ENCODE measurements at places on chromosomes 6 and 20.

GRCh38 chr20:50270569-50270968 lies 79.9 kb downstream of the CEBPB start:
- no peak for DNase-seq

DNA sequence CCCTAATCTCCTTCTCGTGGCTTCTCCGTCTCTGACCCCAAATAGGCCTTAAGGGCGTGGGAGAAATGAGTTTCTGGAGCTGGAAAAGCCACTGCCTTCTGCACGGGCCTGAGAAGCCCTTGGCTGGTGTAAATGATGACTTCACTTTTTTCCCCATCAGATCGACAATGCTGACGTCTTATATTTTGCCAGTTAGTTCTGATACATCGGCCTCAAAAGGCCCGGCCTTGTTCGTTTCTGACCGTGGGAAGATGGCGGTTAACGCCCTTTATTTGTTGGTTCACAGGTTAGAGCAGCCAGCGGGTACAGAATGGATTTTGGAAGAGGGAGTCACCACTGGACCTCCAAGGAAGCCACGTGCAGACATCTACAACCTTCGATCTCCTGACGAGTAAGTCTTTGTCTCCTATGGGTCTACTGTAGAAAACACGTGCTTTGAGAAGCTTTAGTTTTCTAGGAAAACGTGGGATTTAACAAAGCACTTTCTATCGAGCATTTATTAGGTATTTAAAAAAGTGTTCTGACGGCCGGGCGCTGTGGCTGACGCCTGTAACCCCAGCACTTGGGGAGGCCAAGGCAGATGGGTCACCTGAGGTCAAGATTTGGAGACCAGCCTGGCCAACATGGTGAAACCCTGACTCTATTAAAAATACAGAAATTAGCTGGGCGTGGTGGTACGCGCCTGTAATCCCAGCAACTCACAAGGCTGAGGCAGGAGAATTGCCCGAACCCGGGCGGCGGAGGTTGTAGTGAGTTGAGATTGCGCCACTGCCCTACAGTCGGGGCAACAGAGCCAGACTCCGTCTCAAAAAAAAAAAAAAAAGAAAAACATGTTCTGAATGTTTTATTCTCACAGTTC lies 1.2 kb upstream of the ZNFX1 start:
- no peak for DNase-seq

DNA sequence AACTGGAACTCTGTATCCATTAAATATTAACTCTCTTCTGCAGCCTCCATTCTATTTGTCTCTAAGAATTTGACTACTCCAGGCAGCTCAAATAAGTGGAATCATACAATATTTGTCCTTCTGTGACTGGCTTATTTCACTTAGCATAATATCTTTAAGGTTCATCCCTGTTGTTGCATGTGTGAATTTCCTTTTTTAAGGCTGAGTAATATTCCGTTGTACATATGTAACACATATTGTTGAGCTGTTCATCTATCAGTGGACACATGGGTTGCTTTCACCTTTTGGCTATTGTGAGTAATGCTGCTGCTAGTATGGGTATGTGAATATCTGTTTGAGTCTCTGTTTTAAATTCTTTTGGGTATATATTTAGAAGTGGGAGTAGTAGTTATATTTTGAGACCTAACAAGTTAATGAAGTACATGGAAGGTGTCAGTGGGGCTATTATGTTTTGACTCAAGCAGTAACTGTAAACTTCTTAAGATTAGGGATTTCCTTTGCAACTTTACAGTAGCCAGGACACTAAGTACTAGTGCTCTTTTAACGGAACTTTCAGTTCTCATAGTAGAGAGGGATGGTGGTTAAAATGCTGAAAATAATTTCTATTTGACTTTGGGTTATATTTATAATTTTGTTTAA lies 29.7 kb upstream of the TMEM217 start:
- DNase-seq: no peak

DNA sequence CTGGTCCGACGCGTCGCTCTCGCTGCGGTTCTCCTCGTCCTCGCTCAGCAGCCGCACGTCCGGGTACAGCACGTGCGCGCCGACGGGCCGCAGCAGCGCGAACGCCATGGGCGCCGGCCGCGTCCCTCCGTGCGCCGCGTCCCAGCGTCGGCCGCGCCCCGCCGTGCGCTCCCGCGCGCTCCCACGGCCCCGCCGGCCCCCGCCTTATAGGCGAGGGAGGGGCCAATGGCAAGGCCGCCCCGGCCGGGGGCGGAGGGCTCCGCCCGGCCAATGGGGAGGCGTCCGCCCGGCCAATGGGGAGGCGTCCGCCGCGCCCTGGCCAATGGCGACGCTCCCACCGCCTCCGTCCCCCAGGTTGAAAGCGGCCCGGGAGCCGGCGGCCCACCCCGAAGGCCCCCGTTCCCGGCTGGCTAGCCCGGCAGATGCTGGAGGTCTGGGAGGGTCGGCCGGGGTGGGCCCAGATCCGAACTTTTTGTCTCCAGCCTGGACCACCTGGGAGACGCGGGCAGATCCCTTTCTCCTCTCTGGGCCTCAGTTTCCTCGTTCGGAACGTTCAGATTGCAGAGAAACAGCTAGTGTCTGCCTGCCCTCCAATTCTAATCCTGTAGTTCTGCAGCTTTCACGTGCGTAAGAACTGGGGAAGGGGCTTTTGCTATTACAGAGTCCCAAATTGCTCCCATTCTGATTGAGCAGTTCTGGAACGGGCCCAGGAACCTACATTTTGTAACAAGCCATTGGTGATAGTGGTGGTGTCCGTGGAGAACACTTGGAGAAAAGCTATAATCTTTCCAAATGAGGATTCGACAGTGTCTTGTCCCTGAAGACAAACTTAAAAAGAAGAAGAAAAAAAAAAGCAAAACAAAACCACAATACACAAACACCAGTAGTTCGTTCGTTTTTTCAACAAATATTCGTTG lies at the start of gene TCF15:
Gene TCF15, minus strand, starts transcription at position 180 of the 917 bp plus-strand sequence. Its CDS starts 72 bp downstream, at position 108.
- DNase-seq: no peak

DNA sequence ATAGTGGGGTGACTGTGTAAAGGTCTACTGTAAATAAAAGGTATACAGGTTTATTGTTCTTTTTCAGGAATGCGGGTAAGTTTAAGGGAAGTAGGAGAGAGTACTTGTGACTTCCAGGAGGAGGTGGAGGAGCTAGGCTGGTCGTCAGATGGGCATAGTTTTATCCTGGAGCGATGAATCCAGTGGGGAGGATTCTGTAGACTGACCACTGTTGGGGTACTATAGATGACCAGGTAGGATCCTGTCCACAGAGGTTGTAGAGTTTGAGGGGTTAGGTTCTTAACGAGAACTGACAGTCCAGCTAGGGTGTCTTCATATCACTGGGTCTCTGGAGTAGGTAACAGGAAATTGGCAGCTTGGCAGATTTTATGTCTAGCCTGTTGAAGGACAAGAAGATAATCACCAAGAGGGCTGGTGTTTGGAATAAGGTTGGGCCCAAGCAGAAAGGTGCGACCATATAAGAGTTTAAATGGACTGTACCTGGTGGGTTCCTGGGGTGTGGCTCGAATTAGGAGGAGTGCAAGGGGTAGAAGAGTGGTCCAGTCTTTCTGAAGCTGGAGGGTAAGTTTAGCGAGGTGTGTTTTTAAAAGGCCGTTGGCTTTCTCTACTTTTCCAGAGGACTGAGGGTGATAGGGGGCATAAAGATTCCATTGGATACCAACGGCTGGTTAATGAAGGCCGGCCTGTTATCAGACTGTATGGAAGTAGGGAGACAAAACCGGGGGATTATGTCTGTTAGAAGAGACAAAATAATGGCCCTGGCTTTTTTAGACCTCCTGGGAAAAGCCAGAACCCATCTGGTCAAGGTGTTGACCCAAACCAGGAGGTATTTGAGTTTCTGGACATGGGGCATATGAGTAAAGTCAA lies 751.3 kb upstream of the ADGRB3 start:
- no peak for DNase-seq

GRCh38 chr6:149885888-149886287 lies 12.0 kb downstream of the RAET1E start:
- DNase-seq: no peak

GRCh38 chr6:37239950-37240713 lies 17.4 kb upstream of the TBC1D22B start:
- no peak for DNase-seq

DNA sequence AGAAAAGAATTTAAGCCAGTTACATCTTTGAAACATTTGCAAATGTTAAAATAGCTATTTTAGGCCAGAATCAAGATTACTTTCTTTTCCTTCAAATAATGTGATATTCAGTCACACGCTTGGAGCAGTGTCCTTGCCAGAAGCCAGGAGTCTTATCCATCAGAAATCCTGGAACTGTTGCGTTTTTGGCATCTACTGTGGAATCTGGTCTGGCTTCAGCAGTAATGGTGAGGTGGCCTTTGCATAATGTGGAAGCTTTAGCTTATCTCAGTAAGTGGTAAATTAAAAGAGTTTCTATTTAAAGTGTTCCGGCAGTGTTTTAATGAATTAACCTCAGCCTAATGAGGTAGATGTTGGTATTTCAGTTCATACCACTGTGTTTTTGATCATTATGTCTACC lies 97.6 kb downstream of the FIG4 start:
- no peak for DNase-seq

DNA sequence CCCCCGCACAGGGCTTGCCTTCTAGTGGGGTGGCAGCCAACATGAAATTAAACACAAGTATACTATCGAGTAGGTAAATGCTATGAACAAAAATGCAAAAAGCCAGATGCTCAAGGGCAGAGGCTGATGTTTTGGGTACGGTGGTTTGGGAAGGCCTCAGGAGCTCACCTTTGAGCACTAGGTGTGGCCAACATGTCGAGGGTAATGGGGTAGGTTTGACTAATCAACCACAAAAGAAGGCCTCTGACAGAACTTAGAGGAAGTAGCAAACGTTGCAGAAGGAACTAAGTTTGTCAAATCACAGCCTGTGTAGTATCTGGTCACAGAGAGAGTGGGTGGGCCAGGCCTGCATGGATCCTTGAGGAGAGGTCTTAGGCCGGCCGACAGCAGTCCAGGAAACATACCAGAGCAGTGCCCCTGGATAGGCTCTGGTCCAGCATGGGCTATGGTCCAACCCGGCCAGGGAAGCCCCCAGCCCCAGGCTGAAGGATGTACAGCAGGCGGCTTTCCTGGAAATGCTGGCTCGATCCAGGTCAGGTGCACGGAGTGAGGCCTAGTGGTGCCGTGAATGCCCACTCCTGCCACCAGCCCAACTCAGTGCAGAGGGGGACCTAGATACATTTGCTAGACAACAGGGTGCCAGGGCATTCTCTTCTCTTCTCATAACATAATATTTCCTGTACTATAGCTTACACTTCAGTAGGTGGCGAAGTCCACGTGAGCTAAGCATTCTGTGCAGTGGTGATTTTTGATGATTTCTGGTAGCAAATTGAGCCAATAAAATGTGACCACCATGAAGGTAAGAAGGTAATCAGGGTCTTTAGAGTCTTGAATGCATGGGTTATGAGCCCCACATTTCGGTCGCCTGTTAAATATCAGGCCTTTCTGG lies 56.3 kb upstream of the CD93 start:
- DNase-seq: no peak

DNA sequence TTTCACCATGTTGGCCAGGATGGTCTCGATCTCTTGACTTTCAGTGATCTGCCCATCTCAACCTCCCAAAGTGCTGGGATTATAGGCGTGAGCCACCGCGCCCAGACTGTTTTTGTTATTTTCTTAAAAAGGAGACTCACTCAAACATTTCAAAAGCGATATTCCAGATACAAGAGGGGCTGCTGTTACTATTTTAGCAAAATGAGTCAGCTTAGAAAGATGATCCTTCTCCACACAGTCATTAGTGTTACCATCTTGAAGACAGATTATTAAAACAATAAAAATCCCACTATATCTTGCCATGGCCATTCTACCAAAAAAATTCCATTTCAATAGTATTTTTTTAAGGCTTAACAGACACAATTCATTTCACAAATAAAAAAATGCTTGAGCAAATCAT lies 102.8 kb downstream of the PREP start:
- DNase-seq: no peak

GRCh38 chr6:121590438-121590837 lies 155.0 kb downstream of the GJA1 start:
- no peak for DNase-seq

- DNase-seq: no peak
Measured at GRCh38 chr20:10316582-10316981, 98.0 kb downstream of the SNAP25 start.

DNA sequence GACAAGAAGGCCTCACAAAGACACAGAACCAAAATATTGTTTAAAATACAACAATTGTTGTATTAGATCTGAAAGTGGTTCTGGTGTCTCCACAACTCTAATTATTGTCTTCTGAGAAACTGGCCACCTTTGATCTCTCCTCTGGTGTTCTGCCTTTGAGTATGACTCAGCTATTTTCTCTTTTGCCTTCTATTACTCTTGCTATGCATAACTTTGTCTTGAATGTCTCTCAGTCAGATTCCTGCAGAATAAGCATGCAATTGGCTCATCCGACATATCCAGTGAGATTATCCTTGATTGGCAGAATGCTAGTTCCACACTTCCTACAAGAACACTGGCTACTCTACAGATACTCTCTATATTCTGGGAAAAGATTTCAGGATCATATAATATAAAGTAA lies 14.3 kb upstream of the EPM2A start:
- no peak for DNase-seq

DNA sequence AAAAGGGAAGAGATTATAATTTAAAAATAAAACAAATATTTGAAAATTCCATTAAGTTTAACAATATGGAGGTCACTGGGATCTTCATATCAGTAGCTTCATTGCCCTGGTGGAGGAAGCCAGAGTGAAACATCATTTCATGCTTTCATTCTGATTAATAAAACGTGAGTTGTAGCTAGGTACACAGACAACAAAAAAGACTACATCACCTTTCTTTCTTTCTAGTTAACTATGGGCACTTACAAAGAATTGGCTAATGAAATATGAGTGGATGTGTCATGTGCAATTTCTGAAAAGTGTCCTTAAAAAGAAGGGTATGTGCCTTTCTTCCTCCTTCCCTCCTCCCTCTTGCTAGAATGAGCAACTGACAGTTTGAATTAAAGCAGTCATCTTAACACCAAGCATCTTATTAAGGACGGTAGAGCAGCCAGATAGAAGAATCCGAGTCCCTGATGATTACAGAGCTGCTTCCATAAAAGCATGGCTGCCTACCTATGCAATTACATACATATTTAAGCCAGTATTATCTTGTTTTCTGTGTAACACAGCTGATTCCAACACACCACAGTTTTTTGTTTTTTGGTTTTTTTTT lies 3.4 kb downstream of the SERAC1 start:
- no peak for DNase-seq

DNA sequence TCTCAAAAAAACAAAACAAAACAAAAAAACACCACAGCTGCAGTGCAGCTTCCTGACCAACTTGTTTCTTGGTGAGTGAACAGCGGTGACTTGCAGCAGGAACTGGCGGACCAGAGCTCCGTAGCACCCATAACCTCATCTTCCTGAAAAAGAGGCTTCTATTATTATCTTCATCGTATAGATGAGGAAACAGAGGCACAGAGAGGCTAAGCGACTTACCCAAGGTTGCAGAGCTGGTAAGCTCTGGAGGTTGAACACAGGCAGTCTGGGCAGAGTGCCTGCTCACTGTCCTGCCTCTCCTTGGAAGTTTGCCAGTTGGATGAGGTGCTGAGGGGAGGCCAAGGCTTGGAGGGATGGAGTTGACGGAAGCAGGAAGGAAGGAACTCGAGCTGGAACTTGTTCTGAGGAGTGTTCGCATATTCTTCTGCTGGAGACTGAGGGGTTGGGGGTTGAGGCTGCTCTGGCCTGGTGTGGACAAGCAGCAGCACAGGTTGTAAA lies 47.9 kb upstream of the CCDC167 start:
- no peak for DNase-seq

GRCh38 chr6:36850021-36850420 lies 10.8 kb upstream of the CPNE5 start:
- DNase-seq: no peak

Data from esophagus squamous epithelium (tissue), 5 donors.